Stimulated activated naive CD8-positive, alpha-beta T cell treated with anti-CD3 and anti-CD28 coated beads, Interleukin-15, amount 100 ng/mL, for 72 hours (primary cell): ENCODE measurements at places on chromosomes 3 and 15.

GRCh38 chr3:61300006-61300380, 48.7 kb upstream of the FHIT start:
- DNase-seq = no peak

DNA sequence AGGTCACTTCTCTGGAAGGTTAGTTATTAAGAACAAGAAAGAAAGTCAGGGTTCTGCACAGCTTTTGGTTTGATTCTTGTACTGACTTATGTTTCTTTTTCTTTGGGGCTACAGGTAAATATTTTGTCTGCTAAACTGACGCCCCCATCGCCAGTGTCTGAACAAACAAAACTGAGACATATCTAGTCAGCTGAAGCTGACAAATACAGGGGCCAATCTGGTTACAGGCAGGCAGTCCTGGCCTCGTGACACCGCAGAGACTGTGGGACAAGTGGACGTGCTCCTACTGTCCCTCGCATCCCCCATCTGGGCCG, 4.6 kb upstream of the RPL14 start:
- no peak for DNase-seq

- DNase-seq = no peak
Measured at GRCh38 chr3:114566162-114566755, 272.4 kb downstream of the TIGIT start.

DNA sequence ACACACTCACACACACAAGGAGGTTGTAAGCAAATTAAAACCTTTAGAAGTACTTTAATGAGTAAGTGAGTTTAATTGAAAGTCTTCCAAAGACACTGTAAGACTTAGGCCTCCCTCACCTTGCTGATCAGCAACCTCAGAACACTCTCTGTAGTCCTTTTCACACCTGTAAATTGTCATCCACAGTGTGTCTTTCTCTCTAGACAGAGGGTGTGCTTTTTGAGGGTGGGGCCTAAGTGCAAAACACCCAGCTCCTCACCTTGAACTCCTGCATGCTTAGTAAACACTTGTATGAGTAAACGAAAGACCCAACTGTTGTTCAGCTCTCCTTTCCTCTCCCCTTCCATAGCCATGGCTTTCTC, 183.2 kb upstream of the IL12A start:
- DNase-seq = no peak

GRCh38 chr3:171974986-171975837, 64.2 kb upstream of the FNDC3B start:
- DNase-seq = no peak

DNA sequence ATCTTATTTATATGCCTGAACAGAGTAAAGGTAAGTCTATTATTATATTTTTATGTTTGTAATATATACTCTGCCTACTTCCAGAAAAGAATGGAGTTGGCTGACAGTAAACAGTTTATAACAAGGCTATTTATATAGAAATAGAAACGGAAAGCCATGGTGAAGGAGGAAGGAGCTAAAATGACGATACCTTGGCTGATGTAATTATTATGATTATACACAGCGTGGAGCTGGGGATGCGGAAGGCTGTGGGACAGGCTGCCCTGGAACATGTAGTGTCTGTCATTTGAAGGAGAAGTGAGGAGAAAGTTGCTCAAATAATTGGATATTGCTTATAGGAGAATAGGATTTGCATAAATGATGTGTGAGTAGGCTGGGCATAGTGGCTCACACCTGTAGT, 37.8 kb downstream of the CEMIP start:
- DNase-seq = no peak

DNA sequence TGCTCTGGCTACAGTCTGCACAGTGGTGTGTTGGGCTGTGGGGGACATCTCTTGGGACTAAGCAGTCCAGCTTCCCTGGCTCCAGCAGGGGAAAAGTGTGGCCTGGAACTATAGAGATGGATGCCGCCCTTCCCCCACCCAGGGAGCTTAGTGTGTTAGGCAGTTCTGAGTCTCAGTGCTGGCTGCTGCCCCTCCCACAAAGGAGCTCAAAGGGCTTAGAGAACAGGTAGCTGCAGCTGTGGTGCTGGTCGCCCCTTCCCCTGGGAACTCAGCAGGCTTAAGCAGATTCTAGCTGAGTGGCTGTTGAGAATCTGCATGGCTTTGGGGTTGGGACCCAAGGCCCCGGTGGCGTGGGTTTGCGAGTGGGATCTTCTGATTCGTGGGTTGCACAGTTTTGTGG, 190.8 kb downstream of the PDCD6IP start:
- DNase-seq = no peak

- DNase-seq = no peak
Measured at GRCh38 chr3:172359231-172359630, 89.0 kb downstream of the GHSR start.

GRCh38 chr3:187069857-187070516, 69.3 kb downstream of the RPL39L start:
- no peak for DNase-seq

- DNase-seq = no peak
Measured at GRCh38 chr3:100697723-100698285, 11.5 kb upstream of the TFG start.

GRCh38 chr3:76132154-76132470, 346.8 kb upstream of the ZNF717 start:
- no peak for DNase-seq

GRCh38 chr3:48306860-48307530, 26.5 kb downstream of the SPINK8 start:
- no peak for DNase-seq

DNA sequence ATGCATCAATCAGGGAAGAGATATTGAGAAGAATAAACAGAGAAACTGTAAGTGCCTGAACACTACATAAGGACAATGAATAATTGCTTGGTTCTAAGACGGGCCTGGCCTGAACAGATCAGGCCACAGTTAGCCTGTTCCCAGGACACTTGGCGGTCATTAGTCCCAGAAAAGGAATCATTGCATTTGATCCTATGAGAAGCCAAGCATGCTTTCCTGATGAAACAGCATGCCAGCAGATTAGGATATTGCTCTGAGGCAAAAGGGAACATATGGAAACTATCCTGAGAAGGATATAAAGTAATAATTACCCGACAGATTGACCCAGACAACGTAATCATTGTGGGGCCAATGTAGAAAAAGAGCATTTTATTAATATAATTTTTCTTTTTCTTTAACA, 51.9 kb downstream of the STRIT1 start:
- no peak for DNase-seq

DNA sequence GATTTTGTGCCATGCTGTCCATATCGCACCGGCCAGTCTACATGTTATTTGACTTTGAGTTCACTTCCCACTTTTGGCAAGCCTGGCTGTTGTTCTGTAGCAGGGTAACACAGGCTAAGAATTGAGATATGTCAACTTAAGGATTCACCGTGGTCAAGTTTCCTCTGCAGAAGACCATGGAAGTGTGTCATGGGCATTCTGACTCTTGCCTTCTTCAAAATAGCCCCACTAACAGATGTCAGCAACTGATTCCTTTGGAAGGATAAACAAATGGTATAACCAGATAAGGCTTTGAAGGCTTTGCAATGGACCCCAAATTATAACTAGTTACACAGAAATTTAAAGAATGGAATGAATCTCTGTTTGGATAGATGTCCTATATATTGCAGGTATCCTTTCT, 20.1 kb upstream of the CD47 start:
- no peak for DNase-seq

- DNase-seq = peak; percentile 3
Measured at GRCh38 chr3:42750834-42751233, 22.2 kb downstream of the CCDC13 start.

DNA sequence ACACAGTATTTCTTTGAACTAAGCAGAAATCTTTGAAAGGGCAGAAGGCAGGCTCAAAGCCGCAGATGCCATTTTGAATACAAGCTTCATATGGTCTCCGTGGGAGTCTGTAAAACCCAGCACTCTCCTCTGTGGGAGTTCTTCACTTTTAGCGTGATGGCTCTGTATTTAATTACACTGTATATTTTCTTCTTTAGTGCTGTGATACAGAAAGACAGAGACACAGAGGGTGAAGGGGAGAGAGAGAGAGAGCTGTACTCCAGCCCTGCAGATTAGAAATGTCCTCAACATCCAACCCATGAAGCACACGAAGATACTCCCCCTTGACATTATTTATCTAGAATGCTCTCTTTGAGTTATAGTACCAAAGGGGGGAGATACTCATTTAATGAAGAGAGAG, 752.6 kb upstream of the NR2F2 start:
- no peak for DNase-seq

GRCh38 chr3:173586166-173586565, 188.6 kb downstream of the NLGN1 start:
- DNase-seq = no peak

- DNase-seq = peak; percentile 40
Measured at GRCh38 chr15:94306700-94307650, 75.6 kb downstream of the MCTP2 start.

- DNase-seq = no peak
Measured at GRCh38 chr15:37425541-37425940, 325.2 kb upstream of the MEIS2 start.

GRCh38 chr3:186534113-186534669, 10.0 kb downstream of the CRYGS start:
- peak; percentile 82 for DNase-seq

GRCh38 chr15:79208179-79208578, 74.3 kb upstream of the ANKRD34C start:
- DNase-seq = no peak

DNA sequence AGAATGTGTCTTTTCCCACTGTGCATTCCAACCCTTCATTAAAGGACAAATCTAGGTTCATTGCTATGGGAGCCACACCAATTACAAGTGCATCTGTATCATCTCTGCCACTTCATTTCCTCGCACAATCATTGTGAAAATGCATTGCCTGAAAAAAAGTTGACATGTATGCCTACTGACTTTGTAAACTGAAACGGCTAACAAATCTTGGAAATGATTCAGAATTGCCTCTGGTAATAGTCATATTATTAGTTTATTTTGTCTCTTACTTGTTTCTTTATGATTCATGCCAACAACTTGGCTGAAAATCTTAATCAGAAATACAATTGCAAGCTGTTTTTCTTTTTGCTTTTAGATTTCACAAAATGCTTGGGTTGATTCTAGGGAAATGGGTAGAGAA, 497.1 kb downstream of the ZIC1 start:
- DNase-seq = no peak

GRCh38 chr3:141262308-141262705, 30.7 kb downstream of the PXYLP1 start:
- DNase-seq = no peak

DNA sequence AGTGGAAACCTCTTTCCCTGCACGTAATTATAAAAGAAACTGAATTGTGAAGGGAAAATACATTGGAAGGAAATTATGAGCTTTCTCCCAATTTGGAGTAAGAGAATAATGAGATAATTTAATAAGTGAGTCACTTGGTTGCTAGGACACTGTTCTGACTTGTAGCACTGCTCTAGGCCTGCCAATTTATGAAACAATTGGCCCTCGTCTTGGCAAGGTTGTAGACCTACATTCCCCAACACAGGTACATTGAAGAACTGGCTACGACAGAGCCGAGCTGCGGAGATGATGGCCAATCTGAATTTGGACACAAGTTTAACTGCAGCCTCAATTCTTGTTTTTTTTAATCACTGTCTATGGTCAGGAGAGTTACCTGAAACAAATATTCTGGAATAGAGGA, 674.1 kb downstream of the MECOM start:
- no peak for DNase-seq

DNA sequence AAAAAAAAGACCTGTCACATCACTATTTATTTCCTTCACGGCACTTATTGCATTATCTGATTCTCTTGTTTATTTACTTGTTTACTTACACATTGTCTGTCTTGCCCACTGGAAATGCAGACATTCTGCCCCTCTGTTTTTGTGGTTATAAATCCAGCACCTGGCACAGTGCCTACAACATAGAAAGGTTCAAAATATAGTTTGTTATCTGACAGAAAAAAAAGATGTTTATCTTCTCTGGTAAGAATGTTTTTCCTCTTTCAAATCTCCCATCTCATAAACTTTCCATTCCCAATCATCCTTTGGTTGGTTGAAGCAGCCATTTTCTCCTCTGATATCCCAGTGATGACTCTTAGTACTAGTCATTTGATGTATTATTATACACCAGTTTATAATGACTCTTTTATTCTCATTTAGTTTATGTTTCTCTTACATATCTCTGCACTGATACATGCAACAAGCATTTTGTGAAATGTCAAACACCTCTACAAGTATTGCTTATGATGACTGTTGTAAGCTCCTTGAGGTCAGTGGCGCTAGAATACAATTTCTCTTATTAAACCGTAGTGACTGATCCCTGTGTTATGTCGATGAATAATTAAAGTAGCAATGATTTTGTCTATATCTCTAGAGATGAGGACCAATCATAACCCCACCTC, 398.4 kb upstream of the TBL1XR1 start:
- no peak for DNase-seq

DNA sequence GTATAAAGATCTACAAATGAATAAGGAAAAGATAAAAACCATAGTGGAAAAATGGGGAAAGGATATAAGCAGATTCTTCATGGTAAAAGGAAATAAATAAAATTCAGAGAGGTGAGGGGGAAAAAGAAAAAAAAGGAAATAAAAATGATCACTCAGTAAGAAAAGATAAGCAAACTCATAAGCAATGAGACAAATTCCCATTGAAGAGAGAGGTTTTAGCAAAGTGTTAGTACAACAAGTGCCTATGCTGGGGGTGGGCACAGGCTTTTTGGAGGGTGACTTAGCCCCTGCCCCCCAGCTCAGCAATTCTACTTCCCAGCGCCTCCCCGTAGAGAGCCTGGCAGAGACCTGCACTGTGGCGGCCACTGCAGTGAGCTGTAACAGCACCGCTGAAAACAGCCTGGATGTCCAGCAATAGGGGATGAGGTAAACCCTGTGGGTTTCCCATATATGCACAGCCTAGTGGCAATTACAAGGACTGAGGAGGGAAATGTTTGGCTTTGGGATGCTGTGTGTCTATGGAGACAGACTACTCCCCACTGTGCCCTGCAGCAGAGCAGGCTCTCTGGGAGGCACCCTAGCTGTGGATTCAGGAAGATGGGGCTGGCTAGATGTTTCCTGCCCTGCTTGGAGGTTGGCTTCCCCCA, 23.7 kb upstream of the SFMBT1 start:
- DNase-seq = no peak

DNA sequence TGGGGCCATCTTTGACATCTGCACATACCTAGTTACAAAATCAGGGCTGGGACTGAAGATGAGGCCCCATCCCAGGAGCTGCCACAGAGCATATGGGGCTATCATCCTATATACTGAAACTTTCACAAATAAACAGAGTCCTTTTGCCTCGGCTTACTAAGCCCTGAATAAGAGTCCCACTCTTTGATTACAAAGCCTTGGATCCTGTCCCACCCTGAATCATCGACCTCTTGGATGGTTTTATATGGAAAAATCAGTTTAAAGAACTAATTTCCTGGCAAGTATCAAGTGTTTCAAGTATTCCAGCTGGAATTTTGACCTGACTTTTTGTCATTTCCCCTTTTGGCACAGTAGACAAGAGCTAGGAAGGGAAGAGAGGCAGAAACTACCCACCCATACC, 331.3 kb upstream of the FRG2C start:
- DNase-seq = no peak

DNA sequence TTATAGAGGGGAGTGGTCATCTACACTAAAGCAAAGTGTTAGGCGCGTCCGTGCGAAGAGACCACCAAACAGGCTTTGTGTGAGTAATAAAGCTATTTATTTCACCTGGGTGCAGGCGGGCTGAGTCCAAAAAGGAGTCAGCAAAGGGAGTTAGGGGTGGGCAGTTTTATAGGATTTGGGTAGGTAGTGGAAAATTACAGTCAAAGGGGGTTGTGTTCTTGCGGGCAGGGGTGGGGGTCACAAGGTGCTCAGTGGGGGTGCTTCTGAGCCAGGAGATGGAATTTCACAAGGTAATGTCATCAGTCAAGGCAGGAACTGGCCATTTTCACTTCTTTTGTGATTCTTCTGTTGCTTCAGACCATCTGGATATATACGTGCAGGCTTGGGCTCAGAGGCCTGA, 47.1 kb downstream of the OIP5 start:
- DNase-seq = peak; percentile 33

- no peak for DNase-seq
Measured at GRCh38 chr3:140100479-140100878, 165.5 kb downstream of the CLSTN2 start.
